ENCODE measurements at places on chromosomes 3 and 15.
A peak's percentile ranks its signal among the peaks of the same experiment; 100 is the strongest.

GRCh38 chr3:117411971-117412370 is 702.4 kb downstream of the TUSC7 start:
- no peak for DNase-seq

DNA sequence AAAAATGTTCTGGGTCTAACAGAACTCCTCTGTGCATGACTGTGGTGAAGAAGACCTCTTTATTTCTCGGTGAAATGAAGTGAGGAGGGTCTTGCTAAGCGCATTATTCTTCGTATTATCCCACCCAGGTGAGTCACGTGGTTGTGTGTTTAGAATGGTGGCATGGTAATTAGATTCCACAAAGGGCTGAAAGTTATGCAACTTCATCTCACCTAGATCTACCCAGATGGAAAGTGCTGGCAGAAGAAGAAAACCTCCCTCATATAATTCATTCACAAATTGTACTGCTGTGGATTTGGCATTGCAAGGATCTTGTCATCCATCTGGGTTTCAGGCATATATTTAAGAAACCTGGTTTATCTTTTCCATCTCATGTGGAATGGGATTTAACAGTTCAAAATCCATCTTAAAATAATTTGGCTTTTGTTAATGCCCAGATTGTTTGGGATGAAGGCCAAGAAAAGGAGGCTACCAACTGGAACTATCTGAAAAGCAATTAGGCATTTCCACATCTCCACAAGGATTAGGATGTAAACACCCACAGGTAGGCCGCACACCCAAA is 175.3 kb downstream of the PLCL2 start:
- DNase-seq = no peak

GRCh38 chr3:38067508-38068233 is 28.7 kb downstream of the DLEC1 start:
- no peak for DNase-seq

DNA sequence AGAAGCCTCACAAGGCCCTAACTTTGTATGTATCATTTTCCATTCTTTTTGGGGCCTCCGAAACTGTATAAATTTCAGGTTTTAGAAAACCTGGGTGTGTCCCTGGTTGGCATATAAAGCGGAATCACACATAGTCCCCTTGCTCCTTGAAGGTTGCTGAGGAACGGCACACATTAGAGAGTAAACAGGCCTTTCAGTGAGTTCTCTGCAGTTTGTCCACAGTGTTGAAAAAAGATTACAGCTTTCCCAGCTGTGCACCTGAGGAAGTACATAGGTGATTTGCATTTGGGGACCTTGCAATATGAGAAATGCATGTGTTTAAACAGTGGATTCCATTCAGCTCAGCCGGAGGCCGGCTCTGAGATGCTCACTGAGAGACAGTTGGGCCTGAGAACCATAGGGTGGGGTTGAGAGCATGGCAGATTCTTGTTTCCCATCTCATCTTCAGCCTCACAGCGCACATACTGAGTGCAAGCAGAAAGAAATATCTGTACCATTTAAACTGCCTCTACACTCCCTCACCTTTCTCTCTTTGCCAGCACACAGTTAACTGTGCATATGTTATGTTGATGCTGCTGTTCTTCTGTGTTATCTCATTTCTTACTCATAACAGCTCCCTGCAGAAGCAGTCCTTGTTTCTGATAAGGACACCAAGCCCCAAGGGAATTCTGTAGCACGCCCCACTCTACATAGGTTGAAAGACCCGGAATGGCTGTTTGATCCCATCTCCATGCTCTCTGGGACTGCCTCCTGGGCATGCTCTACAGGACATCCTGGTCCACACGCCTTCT is 60.4 kb downstream of the BOC start:
- no peak for DNase-seq

- peak; percentile 53 for DNase-seq
Measured at GRCh38 chr15:65869954-65870871, 922 bp downstream of the RAB11A start.

GRCh38 chr3:28252001-28252431 is 10.6 kb downstream of the CMC1 start:
- DNase-seq = no peak

DNA sequence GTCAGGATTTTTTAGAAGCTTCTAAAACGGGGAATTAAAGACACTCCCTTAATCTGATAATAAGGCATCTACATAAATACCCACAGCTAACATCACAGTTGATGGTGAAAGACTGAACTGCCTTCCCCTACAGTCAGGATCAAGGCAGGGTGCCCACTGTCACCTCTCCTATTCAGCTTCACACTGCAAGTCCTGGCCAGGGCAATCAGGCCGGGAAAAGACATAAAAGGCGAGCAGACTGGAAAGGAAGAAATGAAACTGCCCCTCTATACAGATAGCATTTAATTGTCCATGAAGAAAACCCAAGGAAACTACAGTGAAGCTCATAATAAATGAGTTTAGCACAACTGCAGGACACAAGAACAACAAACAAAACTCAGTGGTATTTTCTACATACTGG is 61.7 kb downstream of the HERC2 start:
- no peak for DNase-seq
